ENCODE measurements at places on chromosomes 2 and 18.

DNA sequence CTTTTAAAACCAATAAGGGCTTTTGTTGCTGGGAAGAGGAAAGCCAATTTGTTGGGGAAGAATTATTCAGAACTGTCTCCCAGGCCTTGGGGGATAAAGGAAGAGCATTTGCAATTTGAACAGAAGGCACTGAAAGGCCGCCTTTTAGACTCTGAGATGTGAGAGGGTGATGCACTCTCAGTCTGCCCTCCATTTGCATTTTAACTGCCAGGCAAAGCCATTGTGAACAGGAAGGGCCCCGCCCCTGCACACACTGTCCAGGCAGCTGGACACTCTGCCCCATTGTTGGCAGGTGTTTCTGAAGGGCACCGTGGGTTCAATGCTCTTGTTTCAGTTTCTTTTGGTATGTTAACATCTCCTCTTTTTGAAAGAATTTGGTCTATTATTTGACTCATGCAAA is 169.5 kb upstream of the COPS8 start:
- no peak for DNase-seq

DNA sequence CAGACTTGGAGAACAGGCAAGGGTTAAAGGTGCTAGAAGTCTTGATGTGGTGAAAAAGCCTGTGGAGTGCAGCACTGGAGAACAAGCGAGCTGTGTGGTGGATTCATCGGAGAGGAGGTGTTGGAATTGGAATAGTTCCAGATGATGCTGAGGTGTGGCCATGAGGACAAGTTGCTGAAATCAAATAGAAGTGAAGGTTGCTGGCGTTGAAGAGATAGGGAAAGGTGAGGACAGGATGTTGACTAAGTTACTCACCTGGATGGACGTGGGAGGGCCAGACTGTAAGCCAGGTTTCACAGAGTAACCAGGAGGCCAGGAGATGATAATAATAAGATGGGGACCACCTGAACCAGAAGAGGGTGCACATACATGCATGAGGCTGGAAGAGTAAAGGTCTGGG is 173.4 kb downstream of the DIS3L2 start:
- no peak for DNase-seq

- peak; percentile 84 for DNase-seq
Measured at GRCh38 chr2:73981081-73982001, 3.4 kb upstream of the TET3 start.

- DNase-seq = no peak
Measured at GRCh38 chr2:132662732-132663131, 7.3 kb downstream of the LYPD1 start.

DNA sequence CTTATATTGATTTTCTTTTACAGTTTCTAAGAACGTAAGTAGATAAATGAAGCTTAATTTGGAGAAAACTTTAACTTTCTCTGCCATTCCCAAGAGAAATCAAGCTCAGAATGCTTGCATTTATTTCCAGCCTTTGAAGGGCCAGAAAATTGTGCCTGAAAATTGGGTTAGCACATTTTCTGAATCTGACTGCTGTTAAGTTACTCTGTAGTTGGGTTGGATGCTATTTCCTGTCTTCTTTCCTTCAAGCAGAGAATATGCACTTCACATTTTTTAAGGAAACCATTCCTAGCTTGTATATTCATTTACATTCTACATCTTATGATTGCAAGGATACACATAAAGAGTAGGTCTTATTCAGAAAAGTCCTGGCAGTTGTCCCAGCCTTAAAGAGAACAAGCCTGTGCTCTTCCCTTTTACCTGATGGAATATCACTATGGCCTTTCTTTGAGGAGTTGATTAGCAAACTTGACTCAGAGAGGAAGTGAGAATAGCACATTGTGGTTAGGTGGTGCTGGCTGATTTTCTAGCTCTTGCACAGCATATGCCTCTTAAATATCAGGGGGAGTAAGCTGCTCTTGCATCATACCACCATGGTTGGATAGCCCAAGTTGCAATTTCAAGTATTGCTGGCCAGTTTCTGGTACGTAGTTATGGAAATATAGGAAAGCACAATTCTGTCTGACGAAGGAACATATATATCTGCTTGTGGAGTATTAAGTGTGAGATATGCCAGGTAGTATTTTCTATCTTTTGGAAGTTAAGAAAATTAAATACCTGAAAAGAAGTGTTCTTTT is 133.7 kb downstream of the COMMD1 start:
- DNase-seq = peak; percentile 97

GRCh38 chr2:119431976-119432850 is 559 bp downstream of the TMEM37 start:
- DNase-seq = no peak

- no peak for DNase-seq
Measured at GRCh38 chr18:50614838-50615237, 55.0 kb downstream of the MAPK4 start.

DNA sequence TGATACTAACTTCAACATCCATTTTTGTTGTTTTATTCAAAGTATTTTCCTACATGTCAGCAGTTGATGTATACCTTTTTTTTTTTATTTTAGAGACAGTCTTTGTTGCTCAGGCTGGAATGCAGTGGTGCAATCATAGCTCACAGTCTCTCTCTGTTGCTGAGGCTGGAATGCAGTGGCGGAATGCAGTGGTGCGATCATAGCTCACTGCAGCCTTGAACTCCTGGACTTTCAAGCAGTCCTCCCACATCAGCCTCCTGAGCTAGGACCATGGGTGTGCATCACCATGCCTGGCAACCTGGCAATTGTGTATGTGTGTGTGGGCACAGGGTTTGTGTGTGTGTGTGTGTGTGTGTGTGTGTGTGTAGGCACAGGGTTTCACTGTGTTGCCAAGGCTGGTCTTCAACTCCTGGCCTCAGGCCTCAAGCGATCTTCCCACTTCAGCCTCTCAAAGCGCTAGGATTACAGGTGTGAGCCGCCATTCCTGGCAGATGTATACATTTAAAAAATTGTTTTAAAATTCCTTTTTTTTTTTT is 24.8 kb downstream of the SANBR start:
- no peak for DNase-seq

DNA sequence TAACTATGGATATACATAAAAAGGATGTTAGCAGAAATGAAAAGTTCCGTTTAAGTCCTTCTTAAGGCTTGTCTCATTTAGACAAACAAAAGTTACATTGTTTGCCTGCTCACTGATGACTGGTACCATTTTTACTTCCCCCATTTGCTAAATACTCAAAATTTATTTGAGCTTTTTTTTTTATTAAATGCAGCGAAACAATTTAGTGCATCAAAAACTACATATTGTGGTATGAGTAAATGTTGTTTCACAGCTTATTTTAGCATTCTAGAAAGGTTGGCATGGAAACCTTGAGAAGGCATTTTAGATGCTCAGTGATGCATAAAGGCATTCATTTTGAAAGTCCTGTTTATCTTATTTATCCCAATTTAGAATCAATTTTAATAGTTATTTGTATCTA is 100.0 kb downstream of the MAP2 start:
- no peak for DNase-seq

DNA sequence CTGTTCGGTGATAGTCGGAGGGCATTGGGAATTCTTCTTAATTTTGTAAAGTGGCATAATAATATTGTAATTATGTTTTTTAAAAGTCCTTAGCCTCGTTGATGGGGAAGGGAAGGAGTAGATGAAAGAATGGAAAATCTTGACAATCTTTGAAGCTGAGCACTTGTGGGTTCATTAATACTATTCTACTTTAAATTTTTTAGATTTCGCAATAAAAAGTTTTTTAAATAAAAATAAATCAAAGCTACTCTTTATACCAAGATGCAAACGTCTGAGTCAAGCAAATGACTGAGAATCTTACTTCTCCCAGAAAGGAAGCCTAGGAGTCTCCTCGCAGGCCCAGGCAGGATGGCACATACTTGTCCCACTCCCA is 98.5 kb upstream of the GPR45 start:
- DNase-seq = no peak

- DNase-seq = no peak
Measured at GRCh38 chr18:68314403-68314802, 400.5 kb downstream of the TMX3 start.

DNA sequence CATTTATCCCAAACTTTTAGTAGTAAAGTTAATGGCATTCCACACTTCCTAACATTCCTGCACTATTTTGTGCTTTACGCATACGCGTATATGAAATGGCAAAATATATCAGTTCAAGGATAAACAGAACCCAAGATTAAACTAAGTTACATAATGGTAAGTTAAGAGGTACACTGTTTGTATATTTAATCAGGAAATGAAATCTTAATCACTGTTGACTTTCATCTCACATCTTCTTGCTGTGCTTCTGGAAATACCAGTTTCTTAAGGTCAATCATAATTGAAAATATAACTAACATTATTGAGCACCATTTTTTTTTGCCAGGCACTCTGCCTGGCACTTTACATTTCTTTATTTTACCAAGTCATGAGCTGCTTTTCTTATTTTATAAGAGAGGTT is 565.2 kb downstream of the LRP1B start:
- no peak for DNase-seq

- DNase-seq = no peak
Measured at GRCh38 chr2:29164091-29164846, 49.1 kb downstream of the CLIP4 start.

DNA sequence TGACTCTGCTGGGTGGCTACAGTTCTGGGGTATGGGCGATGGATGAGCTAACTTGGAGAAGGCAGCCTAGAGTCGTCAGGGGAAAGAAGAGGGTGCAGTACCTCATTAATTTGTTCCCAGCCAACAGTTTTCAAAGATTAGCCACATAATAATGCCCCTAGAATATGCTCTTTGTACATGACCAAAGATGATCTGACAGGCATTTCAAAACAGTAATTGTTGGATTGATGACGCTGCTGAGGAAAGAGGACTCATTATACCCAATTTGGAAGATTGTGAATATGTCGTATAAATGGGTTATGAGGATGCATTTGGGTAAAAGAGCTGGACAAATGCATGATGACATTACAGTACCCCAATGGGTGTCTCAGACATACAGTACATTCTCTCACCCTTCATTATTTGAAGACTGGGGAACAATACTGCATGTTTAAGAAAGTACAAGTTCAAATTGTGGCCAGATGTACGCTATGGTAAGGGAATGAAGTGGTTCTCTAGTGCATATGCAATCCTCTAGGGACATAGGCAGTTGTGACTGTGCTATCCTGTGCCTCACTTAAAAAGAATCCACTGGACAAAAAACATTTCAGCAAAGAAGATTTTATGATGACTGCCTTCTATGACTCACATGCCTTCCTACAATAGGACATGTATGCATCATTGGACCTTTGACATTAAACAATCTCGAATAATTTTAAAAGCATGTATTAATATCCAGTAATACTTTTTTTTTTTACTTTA is 233.2 kb downstream of the CNTNAP5 start:
- no peak for DNase-seq

DNA sequence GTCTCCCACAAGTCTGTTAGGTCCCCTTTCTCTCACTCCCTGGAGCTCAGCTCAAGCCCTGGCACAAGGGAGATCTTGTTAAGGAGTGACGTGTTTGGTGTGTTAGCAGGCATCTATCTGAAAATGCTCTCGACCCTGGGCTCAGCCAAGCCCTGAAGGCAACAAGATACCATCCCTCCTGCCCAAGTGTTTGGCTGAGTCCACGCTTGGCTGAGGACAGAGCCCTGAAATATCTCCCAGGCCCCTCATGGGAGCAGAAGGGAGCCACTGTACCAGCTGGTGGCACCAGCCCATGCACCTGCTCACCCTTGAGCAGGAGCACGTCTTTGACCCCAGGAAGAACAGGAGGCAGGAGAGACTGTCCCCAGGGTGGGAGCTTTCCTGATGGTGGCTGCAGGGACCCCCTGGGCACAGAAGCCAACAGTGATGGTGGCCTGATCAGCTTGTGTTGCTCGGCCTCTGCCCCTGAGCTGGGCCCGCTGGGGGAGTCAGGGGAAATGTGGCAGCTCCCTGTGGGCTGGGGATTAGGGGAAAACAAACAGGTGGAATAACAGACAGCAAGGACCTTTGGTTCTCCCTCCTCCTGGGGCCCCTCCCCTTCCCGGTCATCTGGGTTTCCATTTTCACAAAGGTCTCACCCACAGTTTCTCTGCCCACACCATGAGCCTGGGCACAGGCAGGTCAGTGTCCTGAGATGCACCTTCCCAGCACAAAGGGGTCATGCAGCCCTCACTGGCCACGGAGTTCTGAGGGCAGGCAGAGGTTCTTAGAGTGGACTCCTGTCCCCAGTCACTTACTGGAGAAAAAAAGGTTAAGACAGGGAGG is 91.6 kb downstream of the RHOB start:
- no peak for DNase-seq

DNA sequence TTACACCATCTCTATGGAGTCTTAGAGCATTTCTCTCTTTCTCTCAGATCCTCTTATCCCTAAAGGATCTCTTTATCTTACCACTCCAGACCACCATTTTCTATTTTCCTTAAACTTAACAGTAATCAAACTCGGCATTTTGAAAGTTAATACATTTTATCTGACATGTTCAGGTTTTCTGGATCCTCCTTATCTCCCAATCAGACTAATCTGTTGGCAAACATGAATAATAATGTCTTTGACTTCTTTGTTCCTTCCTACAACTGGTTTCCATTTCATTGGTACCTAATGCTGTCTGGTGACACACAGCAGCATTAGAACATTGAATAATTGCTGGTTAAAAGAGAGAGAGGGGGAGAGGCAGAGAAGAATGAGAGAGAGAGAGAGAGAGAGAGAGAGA is 932.1 kb upstream of the FSHR start:
- DNase-seq = no peak
